ENCODE measurements at places on chromosomes 16 and 17.
A peak's percentile ranks its signal among the peaks of the same experiment; 100 is the strongest.

GRCh38 chr17:41540921-41541625 is 13.0 kb upstream of the KRT19 start:
- no peaks in the 10 kb centered on the region for H3K27me3 ChIP-seq
- H3K4me1 ChIP-seq, result no peaks in the 10 kb centered on the region
- DNase-seq, result no peak
- no peak overlapping the region for H3K27ac ChIP-seq
- no peaks in the 10 kb centered on the region for H3K36me3 ChIP-seq
- no peak overlapping the region for H3K4me3 ChIP-seq

- H3K4me1 ChIP-seq, result no peaks in the 10 kb centered on the region
- DNase-seq, result no peak
- H3K27me3 ChIP-seq, result no peaks in the 10 kb centered on the region
- no peak overlapping the region for H3K27ac ChIP-seq
- no peak overlapping the region for H3K4me3 ChIP-seq
- H3K36me3 ChIP-seq, result no peaks in the 10 kb centered on the region
Measured at GRCh38 chr16:4091240-4092012, 24.8 kb downstream of the ADCY9 start.

GRCh38 chr17:56486732-56487131 is 106.8 kb upstream of the NOG start:
- no peaks in the 10 kb centered on the region for H3K4me1 ChIP-seq
- no peaks in the 10 kb centered on the region for H3K36me3 ChIP-seq
- no peaks in the 10 kb centered on the region for H3K27me3 ChIP-seq
- no peak overlapping the region for H3K4me3 ChIP-seq

- H3K4me3 ChIP-seq, result no peak overlapping the region
- H3K27me3 ChIP-seq, result no peaks in the 10 kb centered on the region
- DNase-seq, result no peak
- H3K4me1 ChIP-seq, result no peaks in the 10 kb centered on the region
- H3K27ac ChIP-seq, result no peak overlapping the region
- no peaks in the 10 kb centered on the region for H3K36me3 ChIP-seq
Measured at GRCh38 chr17:78957128-78957527, 22.6 kb downstream of the LGALS3BP start.

DNA sequence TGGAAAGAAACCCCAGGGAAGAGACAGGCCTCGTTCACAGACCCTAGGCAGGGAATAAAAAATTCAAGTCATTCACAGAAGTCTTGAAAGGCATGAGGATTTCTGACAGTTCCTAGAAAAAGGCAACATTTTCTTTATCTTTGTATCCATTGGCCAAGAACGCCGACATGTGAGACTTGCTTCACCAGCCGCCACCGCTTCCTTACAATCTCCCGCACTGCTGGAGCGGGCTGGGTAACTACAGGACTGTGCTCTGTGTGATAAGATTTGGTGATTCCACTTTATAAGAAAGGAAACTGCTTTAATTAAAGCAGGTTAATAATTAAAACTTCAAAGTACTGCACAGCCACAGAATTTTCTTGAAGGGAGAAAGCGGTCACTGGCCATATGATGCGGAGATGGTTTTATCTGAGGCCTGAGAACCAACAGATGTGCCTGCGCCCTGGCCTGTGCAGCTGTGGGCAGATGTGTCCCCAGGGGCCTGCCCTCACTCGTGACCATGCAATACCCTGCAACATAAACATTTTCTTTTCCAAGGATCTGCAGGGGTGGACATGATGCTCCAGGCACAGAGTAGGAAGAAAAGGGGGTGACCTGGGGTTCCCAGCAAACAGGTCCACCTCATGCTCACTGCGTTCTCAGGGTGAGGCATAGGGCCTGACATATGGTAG is 13.0 kb upstream of the LGALS3BP start:
- H3K36me3 ChIP-seq, result peaks cover 61% of the 10 kb centered on the region
- DNase-seq, result no peak
- peaks cover 7% of the 10 kb centered on the region for H3K4me1 ChIP-seq
- H3K27ac ChIP-seq, result no peak overlapping the region
- no peaks in the 10 kb centered on the region for H3K27me3 ChIP-seq
- no peak overlapping the region for H3K4me3 ChIP-seq

DNA sequence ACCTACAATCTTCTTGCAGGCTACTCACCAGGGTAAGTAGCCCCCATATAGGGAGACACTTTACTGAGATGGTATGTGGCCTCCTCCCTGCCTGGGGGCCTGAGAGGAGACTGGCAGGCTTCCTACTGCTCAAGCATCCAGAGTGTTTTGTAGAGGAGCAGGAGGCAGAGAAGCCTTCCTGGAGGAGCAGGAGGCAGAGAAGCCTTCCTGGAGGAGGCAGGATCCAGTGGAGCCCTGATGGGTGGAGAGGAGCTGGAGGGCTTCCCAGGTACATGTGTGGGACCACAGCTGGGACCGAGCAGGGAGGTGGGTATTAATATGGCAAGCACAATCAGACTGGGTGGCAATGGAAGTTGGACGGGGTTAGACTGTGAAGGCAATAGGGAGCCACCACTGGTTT is 2.1 kb upstream of the ADGRG5 start:
- peaks cover 74% of the 10 kb centered on the region for H3K4me1 ChIP-seq

DNA sequence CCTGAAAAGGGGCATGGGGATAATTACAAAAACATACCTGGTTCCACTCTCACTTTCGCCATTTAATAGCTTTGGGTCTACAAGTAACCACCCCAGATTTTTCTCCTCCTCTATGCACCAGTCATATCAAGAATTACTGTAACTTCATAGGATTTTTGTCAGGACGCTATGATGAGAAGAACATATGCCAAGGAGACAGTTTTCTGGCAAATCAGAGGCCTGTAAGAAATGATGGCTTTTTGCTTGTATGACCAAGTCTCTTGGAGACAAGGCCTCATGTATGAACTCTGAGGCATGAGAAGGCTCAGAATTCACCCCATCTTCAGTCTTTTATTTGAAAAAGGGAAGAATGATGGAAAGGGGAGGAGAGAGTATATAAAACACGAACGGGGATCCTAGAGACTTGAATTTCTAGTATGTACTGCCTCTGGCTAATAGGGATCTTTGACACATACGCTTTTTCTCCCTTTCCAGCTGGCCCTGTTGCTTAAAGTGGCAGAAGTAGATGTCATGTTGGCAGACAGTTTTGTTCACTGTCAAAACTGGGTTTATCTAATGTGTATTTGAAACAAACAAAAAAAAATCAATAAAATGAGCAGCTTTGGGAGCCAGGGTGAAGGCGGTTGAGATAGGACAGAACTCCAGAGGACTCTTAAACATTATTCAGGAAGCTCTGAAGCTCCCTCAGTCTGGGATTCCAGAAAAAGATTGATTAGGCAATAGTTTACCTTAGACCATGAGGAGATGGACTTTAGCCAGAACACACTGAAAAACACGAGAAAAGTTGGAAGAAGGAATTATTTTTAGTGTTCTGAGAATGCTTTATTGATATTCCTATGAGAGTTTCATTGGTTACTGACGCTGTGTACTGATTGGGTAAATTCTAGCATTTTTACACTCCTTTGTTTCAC is 656.6 kb downstream of the WWOX start:
- H3K4me1 ChIP-seq, result no peaks in the 10 kb centered on the region
- H3K27me3 ChIP-seq, result no peaks in the 10 kb centered on the region
- no peak for DNase-seq
- H3K36me3 ChIP-seq, result no peaks in the 10 kb centered on the region
- H3K4me3 ChIP-seq, result no peak overlapping the region

GRCh38 chr17:44211281-44212265 is 7.9 kb downstream of the UBTF start:
- peaks cover 84% of the 10 kb centered on the region for H3K4me1 ChIP-seq
- peak overlapping the region; percentile 53 for H3K27ac ChIP-seq
- no peak overlapping the region for H3K4me3 ChIP-seq
- no peaks in the 10 kb centered on the region for H3K27me3 ChIP-seq
- no peak for DNase-seq

DNA sequence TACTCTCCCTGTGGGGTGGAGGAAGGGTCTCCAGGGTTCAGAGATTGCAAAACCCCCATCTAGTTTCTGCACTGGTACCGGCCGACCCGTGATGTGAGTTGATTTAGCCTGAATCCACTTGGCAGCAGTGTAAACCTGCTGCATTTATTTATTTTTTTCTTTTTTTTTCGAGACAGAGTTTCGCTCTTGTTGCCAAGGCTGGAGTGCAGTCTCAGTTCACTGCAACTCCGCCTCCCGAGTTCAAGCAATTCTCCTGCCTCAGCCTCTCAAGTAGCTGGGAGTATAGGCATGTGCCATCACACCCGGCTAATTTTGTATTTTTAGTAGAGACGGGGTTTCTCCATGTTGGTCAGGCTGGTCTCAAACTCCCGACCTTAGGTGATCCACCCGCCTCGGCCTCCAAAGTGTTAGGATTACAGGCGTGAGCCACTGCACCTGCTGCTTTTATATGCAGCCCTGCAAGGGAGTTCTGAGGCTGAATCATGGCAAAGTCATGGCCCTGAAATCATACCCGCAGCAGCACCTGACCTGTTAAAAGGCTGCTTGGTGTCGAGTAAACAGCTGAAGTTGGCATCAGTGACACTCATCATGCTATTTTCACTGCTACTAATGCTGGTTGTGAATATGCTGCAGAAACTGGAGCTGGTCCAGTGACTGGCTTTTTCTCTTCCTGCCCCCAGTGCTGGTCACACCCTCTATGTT is 21.4 kb downstream of the DEXI start:
- H3K4me1 ChIP-seq, result peaks cover 7% of the 10 kb centered on the region
- H3K27me3 ChIP-seq, result no peaks in the 10 kb centered on the region
- H3K4me3 ChIP-seq, result no peak overlapping the region
- H3K36me3 ChIP-seq, result peaks cover 19% of the 10 kb centered on the region

DNA sequence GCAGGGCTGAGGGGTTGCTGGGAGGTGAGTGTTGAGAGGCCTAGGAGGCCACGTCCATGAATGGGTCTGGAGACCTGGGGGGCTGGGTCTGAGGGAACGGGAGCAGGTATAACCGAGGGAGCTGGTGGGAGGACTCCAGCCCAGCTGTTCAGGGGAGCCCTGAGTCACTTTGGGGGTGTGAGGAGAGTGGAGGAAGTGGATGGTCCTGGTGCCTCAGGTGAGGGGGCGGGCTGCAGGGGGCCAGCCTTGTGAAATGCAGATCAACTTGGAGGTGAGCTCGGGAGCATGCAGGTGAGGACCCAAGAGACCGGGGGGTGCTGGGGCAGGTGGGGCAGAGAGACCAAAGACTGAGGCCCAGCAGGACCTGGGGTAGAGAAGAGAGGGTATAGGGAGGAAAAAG is 79.6 kb downstream of the KCNJ12 start:
- no peaks in the 10 kb centered on the region for H3K27me3 ChIP-seq
- no peak overlapping the region for H3K4me3 ChIP-seq
- H3K36me3 ChIP-seq, result no peaks in the 10 kb centered on the region
- peaks cover 17% of the 10 kb centered on the region for H3K4me1 ChIP-seq

- no peaks in the 10 kb centered on the region for H3K27me3 ChIP-seq
- DNase-seq, result no peak
- H3K36me3 ChIP-seq, result no peaks in the 10 kb centered on the region
- H3K4me1 ChIP-seq, result peaks cover 7% of the 10 kb centered on the region
- H3K4me3 ChIP-seq, result no peak overlapping the region
Measured at GRCh38 chr17:44235583-44235936, 16.1 kb upstream of the UBTF start.

GRCh38 chr16:4626396-4626795 is 1.8 kb downstream of the MGRN1 start:
- DNase-seq, result no peak
- H3K36me3 ChIP-seq, result peaks cover 2% of the 10 kb centered on the region
- peaks cover 29% of the 10 kb centered on the region for H3K4me1 ChIP-seq
- peak overlapping the region; percentile 85 for H3K4me3 ChIP-seq
- peak overlapping the region; percentile 72 for H3K27ac ChIP-seq
- no peaks in the 10 kb centered on the region for H3K27me3 ChIP-seq

GRCh38 chr17:81390029-81390872 is 5.0 kb upstream of the BAHCC1 start:
- H3K27me3 ChIP-seq, result peaks cover 83% of the 10 kb centered on the region
- peaks cover 43% of the 10 kb centered on the region for H3K4me1 ChIP-seq
- no peak overlapping the region for H3K27ac ChIP-seq
- DNase-seq, result no peak
- no peak overlapping the region for H3K4me3 ChIP-seq

- no peak overlapping the region for H3K4me3 ChIP-seq
- H3K27ac ChIP-seq, result no peak overlapping the region
- no peak for DNase-seq
- H3K27me3 ChIP-seq, result peaks cover 26% of the 10 kb centered on the region
- H3K36me3 ChIP-seq, result no peaks in the 10 kb centered on the region
Measured at GRCh38 chr17:55723488-55723848, 804 bp upstream of the TMEM100 start.

DNA sequence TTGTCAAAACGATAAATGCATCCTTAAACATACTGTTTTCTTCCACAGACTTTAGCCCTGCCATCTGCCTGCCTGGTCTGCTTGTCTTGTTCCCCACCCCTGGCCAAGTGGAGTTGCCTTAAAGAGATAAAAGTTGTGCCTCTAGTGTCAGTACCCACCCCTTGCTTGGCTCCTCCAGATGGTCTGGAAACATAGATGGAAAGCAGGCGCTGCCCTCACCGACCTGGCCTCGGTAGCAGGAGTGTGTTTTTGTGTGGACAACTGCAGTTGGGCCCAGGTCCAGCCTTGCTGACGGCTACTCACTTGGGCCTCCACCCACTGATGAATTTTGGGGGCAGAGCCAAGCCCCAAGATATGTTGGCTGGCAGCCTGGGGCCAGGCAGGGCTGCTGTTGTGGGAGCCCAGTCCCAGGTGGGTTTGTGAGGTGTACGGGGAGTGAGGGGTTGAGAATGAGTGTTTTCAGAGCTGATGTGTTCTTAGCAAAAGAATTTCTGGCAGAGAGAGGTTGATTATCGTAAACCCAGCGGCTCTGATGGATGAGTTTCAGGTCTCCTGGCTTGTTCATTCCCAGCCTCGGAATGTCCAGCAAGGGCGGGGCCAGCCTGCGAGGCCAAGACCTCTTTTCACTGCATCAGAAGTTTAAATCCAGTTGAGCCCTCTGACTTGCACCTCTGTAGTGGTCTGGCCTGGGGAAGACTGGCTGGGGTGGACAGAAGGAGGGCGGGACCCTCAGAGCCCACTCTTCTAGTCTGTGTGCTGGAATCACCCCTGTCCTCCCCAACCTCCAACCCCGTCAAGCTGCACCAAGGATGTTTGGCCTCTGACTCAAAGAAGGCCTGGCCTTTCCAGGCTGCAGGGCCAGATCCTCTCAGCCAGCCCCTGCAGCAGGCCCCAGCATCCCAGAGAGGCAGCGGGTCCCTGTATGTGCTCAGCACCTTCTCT is 179.7 kb downstream of the RAB11FIP4 start:
- H3K27ac ChIP-seq, result no peak overlapping the region
- DNase-seq, result no peak
- no peaks in the 10 kb centered on the region for H3K27me3 ChIP-seq
- no peaks in the 10 kb centered on the region for H3K36me3 ChIP-seq
- H3K4me3 ChIP-seq, result no peak overlapping the region

- H3K36me3 ChIP-seq, result no peaks in the 10 kb centered on the region
- H3K27ac ChIP-seq, result no peak overlapping the region
- no peaks in the 10 kb centered on the region for H3K4me1 ChIP-seq
- no peak overlapping the region for H3K4me3 ChIP-seq
- DNase-seq, result no peak
Measured at GRCh38 chr16:10575506-10576130, 4.8 kb downstream of the EMP2 start.

- no peak for DNase-seq
- H3K27me3 ChIP-seq, result peaks cover 41% of the 10 kb centered on the region
- H3K4me3 ChIP-seq, result peak overlapping the region; percentile 90
- H3K4me1 ChIP-seq, result peaks cover 78% of the 10 kb centered on the region
- H3K27ac ChIP-seq, result peak overlapping the region; percentile 80
- H3K36me3 ChIP-seq, result peaks cover 18% of the 10 kb centered on the region
Measured at GRCh38 chr17:38751144-38751807, 1.3 kb upstream of the PSMB3 start.

- H3K4me3 ChIP-seq, result no peak overlapping the region
- no peak for DNase-seq
- no peaks in the 10 kb centered on the region for H3K36me3 ChIP-seq
- H3K27ac ChIP-seq, result no peak overlapping the region
Measured at GRCh38 chr17:32914181-32914580, 13.8 kb upstream of the TMEM98 start.

Data from CD4-positive, alpha-beta T cell (primary cell).